ENCODE measurements at places on chromosomes 7 and 10.

GRCh38 chr7:68146983-68147382 is 1150.3 kb downstream of the TYW1 start:
- DNase-seq: no peak

- no peak for DNase-seq
Observed at GRCh38 chr7:29077854-29078253, 68.5 kb downstream of the CPVL start.

GRCh38 chr10:15516256-15517085 is 145.4 kb upstream of the FAM171A1 start:
- DNase-seq: no peak

GRCh38 chr7:78066599-78066998 is 268.0 kb downstream of the PHTF2 start:
- DNase-seq: no peak

GRCh38 chr7:50857804-50858489 is 75.3 kb upstream of the GRB10 start:
- no peak for DNase-seq

DNA sequence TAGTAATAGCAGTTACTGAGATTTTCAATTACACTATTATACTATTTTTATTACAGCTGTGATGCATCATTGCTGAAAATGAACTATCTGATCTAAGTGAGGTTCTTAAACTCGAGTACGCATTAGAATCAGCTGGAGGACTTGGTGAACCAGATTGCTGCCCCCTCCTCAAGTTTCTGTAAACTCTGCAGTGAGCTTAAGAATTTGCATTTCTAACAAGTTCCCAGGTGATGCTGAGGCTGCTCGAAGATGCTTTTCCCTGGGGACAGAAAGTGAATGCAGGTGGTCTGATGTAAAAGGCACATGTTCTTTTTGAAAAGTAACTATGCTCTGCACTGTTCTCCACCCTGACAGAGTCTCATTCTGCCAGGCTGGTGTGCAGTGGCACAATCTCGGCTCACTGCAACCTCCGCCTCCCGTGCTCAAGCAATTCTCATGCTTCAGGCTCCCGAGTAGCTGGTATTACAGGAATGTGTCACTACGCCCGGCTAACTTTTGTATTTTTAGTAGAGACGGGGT is 12.5 kb downstream of the RNF133 start:
- no peak for DNase-seq

DNA sequence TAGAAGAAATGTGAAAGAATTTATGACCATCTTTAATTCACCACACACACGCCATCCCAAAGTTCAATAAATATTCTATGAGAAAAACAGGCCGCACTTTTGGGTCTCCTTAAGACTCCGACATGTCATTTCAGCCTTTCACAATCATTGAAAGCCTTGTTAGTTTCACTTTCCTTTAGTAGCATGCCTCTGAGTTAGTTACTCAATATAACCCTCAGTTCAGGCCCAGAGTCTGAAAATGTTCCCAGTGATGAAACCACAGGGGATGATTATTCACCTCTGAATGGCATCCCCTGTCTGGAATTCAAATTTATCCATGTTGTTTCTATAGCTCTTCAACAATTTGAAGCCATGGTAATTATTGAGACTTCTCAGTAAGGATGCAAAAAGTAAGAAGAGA is 278.1 kb upstream of the NRP1 start:
- DNase-seq: no peak

DNA sequence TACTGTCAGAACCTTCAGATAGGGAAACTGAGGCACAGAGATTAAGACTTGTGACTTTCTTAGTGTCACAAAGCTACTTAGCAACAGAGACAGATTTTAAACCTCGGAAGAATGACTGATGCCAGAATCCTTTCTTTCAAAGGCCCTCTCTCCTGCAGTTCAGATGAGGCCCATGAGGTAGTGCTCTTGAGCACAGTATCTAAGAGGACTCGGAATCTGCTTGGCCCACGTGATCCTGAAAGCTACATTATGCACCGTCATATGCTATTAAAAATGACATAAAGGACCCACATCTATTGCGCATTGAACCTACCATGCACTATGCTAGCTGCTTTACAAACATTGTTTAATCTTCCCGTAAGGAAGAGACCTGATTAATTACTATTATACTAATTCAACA is 355.9 kb downstream of the SFMBT2 start:
- DNase-seq: no peak

DNA sequence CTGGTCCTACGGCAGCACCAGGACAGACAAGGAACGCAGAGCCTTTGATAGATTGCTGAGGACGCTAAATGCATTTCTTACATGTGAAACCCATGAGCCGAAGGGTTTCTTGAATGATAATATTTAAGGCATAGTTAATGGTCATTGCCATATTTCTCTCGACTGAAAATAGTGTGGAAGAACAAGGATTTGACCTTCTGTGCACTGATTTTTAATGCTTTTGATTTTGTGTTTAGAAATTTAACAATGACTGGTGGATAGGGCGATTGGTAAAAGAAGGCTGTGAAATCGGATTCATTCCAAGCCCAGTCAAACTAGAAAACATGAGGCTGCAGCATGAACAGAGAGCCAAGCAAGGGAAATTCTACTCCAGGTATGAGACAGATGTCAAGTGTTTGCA is 150.8 kb downstream of the NSUN6 start:
- DNase-seq: no peak

Data from occipital lobe (tissue), 3 donors.